Endodermal cell (in vitro differentiated cells): ENCODE measurements at places on chromosomes 7 and 10. TPM values are rescaled to one million over a fixed set of nuclear protein-coding genes. Genes with fewer than 3 reads are reported as not detected.

LIPJ gene
- 0.09 TPM in 1 of 3 replicates, not detected in the others for total RNA-seq

PLA2G12B gene
- 0.64 and 0.90 TPM in 2 replicates for total RNA-seq

FKBP6 gene
- total RNA-seq: not detected in 2 replicates

BMPER gene
- total RNA-seq: 46.3 and 72.2 TPM in 2 replicates

OR13A1 gene
- total RNA-seq: 0.31 and 0.36 TPM in 2 replicates

C10orf62 gene
- not detected in 2 replicates for total RNA-seq

NSUN5 gene
- 42.1 and 43.3 TPM in 2 replicates for total RNA-seq

GRCh38 chr7:85074016-85074415, 112.8 kb downstream of the SEMA3D start:
- DNase-seq: no peak

- no peak for DNase-seq
Observed at GRCh38 chr7:91093181-91093580, 171.1 kb upstream of the FZD1 start.

DNA sequence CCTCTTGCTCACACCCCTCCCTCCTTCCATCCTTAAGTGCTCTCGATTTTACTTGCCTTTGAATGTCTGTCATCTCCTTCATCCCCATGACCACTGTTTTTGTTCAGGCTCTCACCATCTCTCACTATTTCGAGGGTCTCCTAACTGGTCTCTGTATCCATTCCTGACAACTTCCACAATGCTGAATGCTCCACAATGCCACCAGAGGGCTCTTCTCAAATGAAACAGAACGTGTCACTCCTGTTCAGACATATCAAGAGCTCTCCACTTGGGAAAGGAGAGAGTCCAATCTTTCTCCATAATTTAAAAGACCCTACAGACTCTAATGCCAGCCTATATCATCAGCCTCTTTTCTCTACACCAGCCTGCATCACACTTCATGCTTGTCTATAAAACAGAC, 9.0 kb upstream of the SLC13A1 start:
- peak; percentile 56 for DNase-seq

- DNase-seq: peak; percentile 81
Observed at GRCh38 chr10:87092861-87093631, 1.6 kb downstream of the GLUD1 start.

DNA sequence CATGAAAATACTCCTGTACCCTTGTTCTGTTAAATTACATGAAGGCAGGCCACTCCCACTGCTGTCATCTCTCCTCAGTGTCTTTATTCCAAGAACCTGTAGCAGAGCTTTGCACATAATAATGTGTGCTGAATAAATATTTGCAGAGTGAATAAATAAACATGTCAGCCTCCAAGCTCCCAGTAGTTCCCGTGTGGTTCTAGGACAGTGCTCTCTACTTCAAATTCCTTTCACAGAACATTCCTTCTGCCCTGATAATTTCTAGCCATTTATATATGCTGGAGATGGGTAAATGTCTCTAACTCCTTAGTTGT, 20.3 kb upstream of the HYAL4 start:
- no peak for DNase-seq

DNA sequence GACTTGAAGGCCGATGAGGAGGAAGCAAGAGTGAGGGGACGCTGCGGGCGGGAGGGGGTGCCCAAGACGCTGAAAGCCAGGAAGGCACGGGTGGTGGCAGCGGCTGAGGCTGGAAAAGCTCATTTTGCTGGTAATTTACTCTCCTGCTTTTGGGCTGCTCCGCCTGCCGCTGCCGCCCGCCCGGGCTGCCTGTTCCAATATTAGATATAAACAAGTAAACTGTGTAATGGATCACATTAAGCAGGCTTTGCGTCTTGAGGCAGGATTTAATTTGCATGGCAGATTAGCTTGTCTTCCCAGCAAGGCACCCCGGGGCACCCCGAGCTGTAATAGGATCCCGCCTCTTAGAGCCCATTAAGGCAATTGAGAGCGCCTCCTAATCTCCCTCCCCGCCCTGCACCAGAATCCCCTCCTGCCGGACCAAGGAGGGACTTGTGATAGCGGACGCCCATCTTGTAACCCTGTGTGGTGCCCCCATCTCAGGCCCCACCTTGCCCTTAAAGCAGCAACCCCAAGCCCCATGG, 46.1 kb upstream of the SLF2 start:
- DNase-seq: peak; percentile 83

GRCh38 chr7:155665957-155666287, 21.5 kb downstream of the RBM33 start:
- DNase-seq: no peak

DNA sequence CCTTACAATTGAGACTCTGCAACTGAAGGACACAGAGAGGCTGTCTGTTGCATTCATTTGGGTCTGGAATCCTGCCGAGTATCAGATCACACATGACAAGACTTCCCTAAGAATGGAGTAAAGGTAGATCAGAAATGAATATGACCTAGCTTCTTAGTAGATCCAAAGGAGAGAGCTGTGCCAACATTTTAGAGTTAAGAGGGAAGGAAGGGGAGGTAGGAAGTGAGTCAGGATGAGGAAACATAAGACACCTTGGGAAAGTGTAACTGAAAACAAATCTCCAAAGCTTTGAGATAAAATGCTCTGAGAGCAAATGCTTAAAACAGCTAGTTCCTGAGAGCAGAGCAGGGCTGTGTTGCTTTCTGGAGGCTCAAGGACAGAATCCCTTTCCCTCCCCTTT, 6.1 kb upstream of the SLC25A13 start:
- DNase-seq: no peak

- DNase-seq: no peak
Observed at GRCh38 chr10:109926061-109926745, 2.9 kb upstream of the XPNPEP1 start.

DNA sequence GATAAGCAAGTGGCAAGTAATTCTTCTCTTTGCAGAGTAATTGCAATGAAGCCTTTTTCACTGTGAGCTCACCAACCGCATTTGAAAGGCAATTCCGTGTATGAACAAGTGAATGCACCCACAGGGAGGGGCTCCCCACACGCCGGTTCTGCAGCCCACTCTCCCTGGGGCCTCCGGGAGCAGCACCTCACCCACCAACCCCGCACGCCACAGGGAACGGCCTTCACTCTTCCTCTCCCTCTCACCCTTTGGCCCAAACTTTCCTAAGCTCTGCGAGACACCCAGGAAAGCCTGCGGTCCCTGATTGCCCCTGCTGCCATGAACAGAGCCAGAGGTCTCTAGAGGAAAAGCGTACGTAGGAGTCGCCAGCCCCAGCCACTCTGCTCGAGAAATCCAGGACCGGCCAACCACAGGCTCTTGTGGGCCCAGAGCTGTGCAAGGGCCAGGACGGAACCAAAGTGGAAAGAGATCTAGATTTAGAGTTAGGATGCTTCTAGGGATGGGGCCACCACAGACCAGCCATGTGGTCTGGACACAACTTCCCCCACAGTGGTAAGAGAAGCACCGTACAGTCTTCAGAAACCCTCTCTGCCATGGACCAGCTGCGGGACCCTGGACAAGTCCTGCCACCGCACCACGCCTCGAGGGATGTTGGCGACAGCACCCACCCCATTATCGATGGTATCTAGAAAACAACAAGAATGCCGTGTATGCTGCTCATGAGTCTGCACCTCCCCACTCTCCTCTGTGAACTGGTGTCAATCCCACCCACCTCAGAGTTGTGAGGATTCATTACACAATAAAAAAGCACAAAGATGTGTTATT, 3.6 kb downstream of the WDR86 start:
- peak; percentile 35 for DNase-seq

GRCh38 chr10:78383378-78384048, 349.9 kb downstream of the RPS24 start:
- DNase-seq: no peak

DNA sequence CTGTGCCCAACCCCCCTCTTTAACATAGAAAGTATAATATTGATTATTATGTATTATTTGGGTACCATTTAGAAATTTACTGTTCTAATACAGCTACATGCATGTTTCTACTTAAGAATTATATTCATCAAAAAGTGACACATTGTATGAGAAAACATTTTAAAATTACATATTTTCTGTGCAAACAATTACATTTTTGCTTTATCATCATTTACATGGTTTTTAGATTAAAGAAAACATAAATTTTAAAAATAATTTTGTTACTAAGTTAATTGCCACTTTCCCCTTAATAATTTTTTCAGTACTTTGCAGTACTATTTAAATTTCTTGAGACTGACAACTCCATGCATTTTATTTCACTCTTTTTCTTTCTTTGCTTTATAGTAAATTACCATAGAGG, 95.3 kb upstream of the GATAD1 start:
- no peak for DNase-seq

- DNase-seq: no peak
Observed at GRCh38 chr10:101106351-101106750, 24.7 kb upstream of the TLX1 start.

DNA sequence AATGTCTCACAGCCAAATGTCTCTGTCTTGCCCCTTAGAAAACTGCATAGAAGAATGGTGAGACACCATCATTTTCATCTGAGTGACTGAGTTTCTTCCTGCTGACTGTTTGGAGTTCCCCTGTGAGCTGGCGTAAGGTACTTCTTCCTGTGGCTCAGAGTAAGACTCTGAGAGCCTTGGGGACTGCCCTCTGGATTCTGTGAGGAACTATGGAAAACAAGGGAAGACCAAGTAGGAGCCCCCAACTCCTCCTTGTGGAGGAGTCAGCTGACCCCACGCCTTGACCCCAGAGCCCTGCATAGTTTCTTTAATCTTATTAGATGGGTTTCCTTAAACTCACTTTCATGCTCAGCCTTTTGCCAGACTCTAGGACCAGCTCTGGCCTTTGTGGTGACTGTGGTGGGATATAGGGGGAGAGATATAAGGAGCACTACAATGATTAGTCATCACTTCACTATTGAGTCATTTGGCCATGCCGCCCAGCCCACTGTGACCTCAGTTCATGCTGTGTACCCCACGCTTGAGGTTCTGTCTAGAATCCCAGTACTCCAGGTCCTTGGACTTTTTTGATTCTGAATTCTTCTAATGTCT, 51.8 kb upstream of the FAM133B start:
- no peak for DNase-seq

DNA sequence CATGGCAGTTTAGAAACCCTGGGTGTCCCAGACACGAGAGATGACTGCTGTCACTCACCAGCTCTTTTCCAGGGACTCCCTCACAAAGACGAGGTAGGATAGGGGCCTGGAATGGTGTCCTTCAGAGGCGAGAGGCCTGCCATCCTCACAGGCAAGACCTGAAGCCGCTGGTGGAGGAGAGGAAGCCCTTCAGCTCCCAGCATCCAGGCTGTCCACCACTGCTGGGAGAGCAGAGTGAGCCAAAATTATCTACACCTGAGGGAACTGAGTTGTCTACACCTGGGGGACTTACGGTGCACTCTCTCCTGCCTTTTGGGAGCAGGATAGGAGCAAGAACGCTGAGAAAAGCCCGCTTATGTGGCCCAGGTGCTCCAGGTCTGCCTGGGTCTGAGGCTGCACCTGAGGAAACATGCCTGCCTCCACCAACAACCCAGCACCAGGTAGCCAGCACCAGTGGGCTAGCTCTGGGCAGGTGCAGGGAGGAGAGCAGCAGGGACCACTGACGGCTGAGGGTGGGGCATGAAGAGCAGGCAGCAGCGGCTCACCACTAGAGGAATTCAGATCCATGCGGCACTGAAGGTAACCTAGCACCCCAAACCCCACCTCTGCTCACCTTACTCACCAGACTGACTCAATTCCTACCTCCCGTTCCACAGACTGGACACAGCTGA, 357.2 kb downstream of the SH2D4B start:
- DNase-seq: peak; percentile 75

DNA sequence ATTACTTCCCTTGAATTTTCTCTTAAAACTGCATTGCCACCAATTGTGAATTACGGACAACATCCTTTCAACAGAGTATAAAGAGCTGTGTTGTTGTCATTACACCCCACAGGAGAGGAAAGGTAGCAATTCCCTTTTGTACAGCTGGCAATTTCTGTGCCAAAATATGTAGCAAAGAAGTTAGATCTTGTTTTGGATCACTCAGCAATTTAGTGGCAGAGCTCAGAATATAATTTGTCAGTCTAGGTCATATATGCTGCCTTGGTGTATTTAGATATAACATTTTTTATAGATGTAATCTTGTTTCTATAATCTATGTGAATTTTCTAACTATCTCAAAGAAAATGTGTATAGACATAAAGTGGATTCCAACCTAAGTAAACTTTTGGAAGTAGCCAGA, 38.8 kb downstream of the NRBF2 start:
- no peak for DNase-seq

GRCh38 chr7:117110480-117111315, 157.4 kb downstream of the ST7 start:
- DNase-seq: no peak

GRCh38 chr10:9449530-9449929, 1395.0 kb downstream of the GATA3 start:
- no peak for DNase-seq

DNA sequence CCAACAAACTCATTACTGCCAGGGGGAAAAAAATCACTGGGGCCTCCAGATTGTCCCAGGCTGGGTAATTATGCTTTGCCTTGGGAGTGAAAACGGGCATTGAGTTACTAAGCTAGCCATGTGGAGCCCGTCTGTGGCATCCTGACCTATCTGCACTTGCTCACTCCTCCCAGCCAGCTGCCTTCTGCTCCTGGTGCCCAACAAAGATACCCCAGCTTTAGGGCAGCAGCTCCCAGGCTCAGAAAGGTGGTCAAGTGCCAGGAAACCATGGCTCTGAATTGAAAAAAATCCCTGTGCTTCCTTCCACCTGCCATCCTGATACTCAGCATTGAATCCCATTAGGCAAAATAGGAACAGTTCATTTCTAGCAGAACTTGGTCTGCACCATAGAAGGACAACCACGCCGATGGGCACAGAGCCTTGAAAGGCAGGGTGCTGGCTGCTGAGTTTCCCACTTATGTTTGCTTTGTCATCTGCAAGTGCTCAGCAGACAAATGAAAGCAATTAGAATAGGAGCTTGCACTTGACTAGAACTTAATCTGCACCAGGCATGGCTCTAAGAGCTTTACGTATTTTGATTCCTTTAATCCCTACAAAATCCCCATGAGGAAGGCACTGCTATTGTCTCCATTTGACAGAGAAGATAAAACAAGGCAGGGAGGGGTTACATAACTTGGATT, 42.8 kb downstream of the HSPA12A start:
- DNase-seq: no peak

DNA sequence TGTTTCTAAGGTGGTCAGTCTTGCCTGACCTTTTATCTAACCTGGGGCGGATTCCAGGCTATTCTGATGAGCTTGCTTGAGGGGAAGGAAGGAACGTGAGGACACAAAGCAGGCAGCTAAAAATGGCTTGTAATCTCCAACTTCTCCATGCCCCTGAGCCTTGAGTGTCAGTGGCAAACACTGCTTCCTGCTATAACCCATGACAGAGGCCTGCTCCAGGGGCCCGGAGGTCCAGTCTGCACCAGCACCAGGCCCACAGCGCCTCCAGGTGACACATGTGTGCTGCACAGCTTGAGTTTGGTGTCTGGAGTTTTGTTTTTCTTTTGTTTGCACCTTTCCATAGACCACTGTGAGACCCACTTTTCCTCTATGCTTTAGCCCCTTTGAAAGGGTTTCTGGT, 207.9 kb downstream of the PAXIP1 start:
- DNase-seq: peak; percentile 68

- no peak for DNase-seq
Observed at GRCh38 chr10:1597370-1598146, 139.8 kb downstream of the ADARB2 start.

GRCh38 chr10:120336911-120337540, 120.0 kb upstream of the PLPP4 start:
- peak; percentile 90 for DNase-seq

- DNase-seq: no peak
Observed at GRCh38 chr7:82404652-82405051, 38.9 kb downstream of the CACNA2D1 start.
